ENCODE measurements at places on chromosomes 3 and 15.

DNA sequence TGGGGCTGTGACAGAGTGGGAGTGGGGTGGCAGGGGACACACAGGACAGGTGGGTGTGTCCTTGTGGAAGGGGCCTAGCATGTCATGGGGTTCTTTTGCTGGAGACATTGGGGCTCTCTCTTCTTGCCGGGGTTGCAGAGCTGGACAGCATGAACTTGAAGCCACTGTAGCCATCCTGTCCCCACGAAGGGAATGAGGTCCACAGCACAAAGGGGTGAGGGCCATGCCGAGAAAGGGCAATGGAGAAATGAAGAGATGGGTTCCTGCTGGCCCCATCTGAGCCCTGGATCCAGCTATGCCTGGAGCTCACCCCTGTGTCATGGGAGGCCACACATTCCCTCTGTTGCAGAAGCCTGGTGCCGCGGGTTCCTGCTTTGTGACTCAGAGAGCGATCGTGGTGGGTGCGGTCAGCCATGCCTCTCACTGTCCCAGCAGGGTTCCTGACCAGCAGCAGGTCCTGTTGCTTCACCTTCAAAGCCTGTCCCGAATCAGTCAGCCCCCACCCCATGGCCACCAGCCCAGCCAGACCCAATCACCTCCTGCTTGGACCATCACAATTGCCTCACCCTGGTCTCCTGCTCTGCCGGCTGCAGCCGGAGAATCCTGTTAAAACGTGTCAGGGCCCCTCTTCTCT lies 50.0 kb downstream of the DNAJB8 start:
- no peak for DNase-seq

GRCh38 chr3:33650495-33650894 lies 67.6 kb downstream of the CLASP2 start:
- no peak for DNase-seq

DNA sequence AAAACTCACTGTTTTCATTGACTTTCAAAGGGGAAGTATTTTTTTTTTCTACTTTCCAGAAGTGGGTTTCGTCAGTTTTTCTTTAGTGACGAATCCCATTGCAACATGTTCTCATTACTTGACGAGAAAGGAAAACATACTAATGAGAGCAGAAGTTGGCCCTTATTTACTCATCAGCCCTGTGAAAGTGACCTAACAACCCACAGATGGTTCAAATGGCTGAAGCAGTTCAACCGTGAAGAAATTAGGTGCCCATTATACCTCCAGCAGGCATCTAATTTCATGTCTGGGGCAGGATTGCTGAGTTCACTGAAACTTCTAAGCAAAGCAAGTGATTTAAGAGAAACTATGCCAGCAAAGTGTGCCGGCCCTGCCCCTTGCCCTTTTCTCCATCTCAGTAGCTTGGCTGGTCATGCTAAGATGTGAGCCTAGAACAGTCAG lies 9.0 kb downstream of the AQP9 start:
- DNase-seq: no peak

- DNase-seq: no peak
These were observed 23.5 kb upstream of the LRTM1 start for GRCh38 chr3:54951405-54951804.

GRCh38 chr15:33083232-33084081 lies 111.1 kb downstream of the FMN1 start:
- DNase-seq: no peak

DNA sequence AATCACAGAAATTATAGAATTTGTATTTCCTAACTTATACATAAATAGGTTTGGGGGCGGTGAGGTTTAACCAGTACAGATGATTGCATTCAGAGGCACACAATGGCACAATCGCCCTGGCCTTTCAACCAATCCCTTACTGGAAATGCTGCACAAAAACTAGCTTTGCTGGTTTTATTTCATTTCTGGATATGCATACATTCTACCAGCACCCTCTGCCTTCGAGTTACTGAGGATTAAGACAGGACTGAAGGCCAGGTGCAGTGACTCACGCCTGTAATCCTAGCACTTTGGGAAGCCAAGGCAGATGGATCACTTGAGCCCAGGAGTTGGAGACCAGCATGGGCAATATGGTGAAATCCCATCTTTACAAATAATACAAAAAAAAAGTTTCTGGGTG lies 336.1 kb downstream of the ARRDC4 start:
- no peak for DNase-seq

Data from activated CD4-positive, alpha-beta T cell treated with anti-CD3 and anti-CD28 coated beads, Interleukin-2, Interleukin-4, amounts not matched to agents 100 ng/mL and 50 ng/mL, durations not matched to agents 16 hours and 8 hours (primary cell).